Stimulated activated CD4-positive, alpha-beta T cell treated with anti-CD3 and anti-CD28 coated beads, Interleukin-1b, Interleukin-23, amount 100 ng/mL, for 1 hour (primary cell): ENCODE measurements at places on chromosomes 4 and X.

DNA sequence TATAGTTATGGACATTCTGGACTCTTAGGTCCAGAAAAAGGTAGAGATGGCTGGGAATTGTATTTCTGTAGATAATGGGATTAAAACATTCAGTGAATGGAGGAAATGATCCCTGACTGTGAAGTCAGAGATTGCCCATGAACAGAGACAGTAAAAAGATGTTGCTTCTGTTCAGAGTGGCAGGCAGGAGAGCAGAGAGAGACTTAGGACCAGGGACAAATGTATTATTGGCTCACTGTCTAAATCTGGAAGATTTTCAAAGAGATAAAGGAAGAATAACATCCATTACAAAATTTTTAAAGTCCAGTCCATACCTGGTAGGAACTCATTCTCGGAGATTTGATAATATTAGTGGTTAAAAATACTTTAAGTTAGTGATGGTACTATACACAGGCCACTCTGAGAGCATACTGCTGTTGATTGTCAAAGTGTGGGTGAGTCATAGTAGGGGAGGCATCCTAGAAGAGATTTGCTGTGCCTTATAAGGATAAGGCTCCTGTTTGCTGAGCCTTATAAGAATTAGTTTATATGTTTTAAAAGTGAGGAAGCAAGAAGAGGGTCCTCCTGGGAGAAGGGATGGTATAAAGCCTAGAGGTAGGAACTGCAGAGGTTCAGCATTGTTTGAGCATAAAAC is 53.0 kb downstream of the JADE3 start:
- DNase-seq: no peak

GRCh38 chr4:53507671-53508286 is 83.5 kb downstream of the LNX1 start:
- no peak for DNase-seq

GRCh38 chrX:127884921-127885320 is 167.3 kb downstream of the ACTRT1 start:
- DNase-seq: no peak

- no peak for DNase-seq
Measured at GRCh38 chrX:103663981-103664762, 22.3 kb downstream of the MORF4L2 start.

DNA sequence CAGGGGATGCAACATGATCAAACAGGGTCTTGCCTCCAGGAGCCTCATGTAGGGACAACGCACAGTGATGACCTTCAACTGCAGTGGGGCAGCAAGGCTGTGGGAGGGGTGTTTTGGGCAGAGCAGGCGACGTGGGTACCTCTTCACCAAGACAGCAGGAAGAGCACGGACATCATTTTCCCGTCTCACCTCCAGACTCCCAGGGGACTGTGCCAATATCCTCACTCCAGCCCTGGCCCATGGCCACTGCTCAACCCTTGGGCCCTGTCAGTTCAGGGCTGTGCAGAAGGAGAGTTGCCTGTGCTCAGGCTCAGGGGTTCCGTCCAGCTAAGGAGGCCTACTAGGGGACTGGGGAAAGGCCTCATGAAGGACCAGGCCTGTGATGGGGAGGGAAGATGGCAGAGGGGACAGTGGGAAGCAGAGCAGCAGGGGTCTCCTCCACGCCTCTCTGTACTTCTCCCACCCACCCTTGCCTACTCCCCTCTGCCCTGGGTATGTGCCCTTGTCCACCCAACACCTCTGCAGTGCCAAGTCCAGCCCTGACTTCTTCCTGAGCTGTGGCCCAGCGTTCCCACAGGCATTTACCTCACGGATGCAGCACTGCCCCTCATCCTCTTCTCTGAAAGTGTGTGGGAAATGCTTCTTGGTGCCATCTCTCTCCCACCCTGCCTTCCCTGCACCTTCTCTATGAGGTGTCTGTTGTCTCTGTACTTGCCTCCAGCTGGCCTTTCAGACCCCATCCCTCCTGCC is 1.4 kb downstream of the IL9R start:
- no peak for DNase-seq

GRCh38 chrX:14448406-14448805 is 80.9 kb upstream of the GLRA2 start:
- DNase-seq: no peak

DNA sequence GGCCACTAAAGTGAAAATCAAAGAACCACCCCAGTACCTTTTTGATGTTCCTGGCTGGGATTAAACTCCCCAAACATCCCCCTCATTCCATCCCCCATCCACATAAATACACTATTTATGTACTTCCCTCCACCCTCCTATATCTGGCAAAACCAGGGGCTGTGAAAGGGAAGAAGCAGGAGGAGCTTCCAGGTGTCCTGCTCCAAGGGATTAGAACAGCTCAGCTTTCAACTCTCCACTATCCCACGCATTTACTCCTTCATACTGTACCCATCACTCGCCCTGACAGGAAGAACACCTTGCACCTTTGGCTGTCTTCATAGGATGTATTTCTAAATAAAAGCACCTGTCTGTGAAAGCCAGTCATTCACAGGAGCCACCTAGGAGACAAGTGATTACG is 140.0 kb downstream of the HHIP start:
- DNase-seq: no peak

DNA sequence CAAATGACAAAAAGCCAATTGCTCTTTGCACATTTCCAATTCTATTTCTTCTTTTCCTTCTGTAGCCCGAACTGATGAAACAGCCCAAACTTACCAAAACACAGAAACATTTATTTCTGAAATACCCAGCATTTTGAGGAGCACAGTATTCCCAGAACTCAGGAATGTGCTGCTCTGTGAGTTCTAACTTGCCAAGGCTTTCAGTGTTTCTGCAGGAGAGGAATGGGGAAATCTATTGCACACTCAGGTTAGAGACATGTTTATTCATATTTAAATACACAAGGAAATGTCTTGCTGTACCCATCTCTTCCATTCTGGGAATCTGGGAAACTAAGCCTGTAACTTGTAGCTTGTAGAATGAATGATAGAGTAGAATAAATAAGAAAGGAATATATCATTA is 10.7 kb downstream of the TMPRSS11D start:
- no peak for DNase-seq

DNA sequence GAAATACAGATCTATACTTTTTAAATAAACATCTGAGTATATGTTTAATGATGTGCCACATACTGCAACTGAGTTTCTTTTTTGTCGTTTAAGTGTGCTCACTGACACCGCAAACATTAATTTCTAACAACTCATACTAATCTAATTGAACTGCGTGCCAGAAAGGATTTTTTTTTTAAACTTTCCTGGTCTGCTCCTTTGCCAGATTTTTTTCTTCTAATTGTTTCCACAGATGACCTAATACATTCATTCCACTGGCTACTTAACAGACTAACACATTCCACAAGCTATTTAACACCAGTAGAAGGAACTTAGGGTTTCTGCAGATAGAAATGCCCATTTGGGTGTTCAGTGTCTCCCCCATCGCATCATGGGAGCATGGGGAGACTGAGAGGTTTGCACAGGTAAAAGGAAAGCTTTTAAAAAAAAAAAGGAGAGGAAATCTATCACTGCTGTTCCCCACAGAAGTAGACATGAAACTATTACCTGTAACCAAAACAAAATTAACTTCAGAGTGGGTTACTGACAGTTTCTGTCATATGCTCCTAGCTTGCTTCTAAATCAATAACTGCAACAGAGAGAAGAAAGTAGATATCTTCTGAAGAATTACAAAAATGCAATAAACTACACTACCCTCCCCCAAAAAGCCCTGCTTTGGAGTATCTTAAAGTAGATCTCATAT is 31.6 kb downstream of the SH3KBP1 start:
- no peak for DNase-seq

GRCh38 chr4:44446801-44447562 is 1.6 kb downstream of the KCTD8 start:
- DNase-seq: no peak

- no peak for DNase-seq
Measured at GRCh38 chrX:68098431-68098830, 334.9 kb downstream of the OPHN1 start.

DNA sequence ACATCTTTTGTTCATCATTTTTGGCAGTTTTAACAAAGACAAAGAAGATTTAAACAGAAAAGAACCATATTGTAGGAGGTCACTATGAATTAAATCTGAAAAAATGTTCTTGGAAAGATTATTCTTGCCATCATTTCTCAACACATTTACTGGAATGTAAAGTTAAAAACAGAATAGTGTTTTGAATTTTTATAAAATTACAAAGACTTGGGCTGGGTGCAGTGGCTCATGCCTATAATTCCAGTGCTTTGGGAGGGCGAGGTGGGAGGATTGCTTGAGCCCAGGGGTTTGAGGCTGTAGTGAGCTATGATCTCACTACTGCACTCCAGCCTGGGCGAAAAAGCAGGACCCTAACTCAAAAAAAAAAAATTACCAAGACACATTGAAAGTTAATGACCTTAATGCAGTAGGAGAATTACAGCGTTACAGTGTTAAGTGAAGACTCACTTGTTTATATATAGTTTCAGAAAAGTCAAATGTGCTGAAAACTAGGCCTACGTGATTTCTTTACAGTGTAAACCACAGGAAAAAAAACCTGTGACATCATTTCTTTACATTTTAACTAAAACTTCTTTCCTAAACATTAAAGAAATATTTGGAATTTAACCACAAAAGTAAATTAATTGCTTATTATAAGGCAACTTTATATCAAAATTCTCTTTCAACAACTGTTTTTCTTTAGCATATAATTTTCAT is 7.9 kb downstream of the FAM13A start:
- no peak for DNase-seq

GRCh38 chr4:124096290-124096689 is 616.2 kb downstream of the ANKRD50 start:
- DNase-seq: no peak

DNA sequence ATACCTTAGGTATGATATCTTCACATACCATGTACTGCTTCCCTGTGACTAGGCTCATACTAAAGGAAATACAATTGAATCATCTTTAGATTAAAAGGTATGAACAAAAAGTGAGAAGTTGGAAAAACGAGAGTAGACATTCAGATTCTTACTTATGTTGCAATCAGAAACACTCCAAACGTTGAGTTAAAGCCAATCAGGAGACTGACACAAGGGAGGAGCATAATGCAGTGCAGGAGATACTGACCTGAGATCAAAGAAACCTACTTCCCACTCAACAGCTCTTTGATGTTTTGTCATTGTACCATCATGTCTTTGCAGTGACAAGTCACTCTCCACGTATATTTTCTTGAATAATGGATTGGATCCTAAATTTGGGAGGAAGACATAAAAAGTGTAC is 8.9 kb upstream of the PCDH18 start:
- DNase-seq: no peak

DNA sequence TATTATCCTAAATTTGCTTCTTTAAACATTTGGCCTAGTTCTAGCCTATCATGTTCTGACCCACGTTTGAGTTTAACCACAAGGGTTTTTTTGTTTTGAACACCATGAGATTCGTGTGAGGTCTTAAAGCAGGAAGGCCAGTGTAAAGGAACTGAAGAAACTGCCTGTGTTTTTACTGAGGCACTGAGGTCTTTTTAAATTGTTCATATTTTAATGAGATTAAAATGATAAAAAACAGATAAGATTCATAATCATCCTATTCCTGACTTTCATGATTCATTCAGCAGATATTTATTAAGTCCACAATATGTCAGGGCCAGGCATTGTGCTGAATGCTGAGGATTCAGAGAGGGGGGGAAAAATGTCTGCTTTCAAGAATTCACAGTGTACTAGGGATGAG is 3.2 kb downstream of the RPS6KA3 start:
- DNase-seq: no peak

GRCh38 chr4:122914292-122914904 is 8.0 kb downstream of the NUDT6 start:
- DNase-seq: no peak

GRCh38 chr4:11470438-11471045 is 41.8 kb upstream of the HS3ST1 start:
- no peak for DNase-seq

GRCh38 chrX:86171366-86171765 is 23.1 kb downstream of the DACH2 start:
- DNase-seq: no peak

DNA sequence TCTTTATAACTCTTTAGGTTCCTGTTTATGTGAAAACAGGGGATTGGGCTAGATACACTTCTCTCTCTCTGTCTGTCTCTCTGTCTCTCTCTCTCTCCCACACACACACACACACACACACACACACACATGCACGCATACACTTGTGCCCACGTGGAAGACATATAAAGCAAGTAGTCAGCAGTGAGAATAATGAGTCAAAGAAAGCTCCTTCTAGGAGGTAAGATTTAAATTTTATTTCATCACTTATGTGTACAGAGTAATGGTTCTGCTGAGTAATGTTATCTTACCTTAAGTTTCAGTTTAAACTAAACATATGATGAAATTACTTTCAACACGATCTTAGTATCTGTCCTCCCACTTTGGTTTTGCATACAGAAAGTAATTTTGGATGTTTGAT is 243.0 kb upstream of the TEX13A start:
- no peak for DNase-seq

- no peak for DNase-seq
Measured at GRCh38 chrX:115023139-115023538, 5.7 kb upstream of the IL13RA2 start.

- DNase-seq: no peak
Measured at GRCh38 chr4:141133999-141134995, 1.0 kb upstream of the RNF150 start.

DNA sequence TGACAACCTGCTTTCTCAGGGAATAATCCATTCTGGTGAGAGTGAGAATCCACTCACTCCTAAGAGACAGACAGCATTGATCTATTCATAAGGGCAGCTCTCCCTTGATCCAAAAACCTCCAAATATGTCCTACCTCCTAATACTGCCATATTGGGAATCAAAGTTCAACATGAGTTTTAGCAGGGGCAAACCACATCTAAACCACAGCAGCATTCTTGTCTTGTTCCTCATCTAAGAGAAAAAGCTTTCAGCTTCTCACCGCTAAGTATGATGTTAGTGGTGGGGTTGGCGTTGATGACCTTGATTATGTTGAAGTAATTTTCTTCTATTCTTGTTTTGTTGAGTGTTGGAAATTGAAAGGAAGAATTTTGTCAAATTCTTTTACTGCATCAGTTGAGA is 69.6 kb downstream of the SERTM2 start:
- no peak for DNase-seq

- no peak for DNase-seq
Measured at GRCh38 chrX:132452911-132453550, 35.8 kb downstream of the MBNL3 start.

DNA sequence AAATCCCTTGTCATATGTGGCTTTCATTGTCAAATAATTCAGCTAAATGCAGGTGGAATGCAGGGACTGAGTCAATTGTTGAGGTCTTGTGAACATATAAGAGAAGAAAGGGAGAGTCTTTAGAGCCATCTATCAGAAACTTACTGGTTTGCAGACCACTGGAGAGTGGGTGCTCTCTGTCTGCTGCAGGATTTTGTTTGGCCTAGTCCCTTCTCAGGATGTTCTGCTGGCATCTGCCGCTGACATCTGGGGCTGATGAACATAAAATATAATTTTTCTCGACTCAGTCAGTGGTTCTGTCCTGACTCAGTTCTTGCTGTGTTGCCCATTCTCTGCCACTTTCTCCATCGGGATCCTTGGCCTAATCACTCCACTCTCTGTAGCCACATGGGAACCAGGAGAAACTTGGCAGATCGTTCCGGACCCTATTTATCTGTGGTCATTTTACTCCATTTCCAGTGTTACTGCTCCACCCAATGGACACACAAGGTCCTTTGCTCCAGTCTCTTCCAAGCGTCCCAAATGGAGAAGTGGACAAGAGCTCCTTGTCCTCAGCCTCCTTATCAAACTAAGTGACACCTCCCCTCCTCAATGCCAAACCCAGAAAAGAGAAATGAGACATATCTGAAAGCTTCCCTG is 436.2 kb downstream of the FAT4 start:
- DNase-seq: no peak
